ENCODE measurements at places on chromosomes 3 and 15.

GRCh38 chr3:150367757-150368156, 40.3 kb upstream of the TSC22D2 start:
- DNase-seq, result no peak

DNA sequence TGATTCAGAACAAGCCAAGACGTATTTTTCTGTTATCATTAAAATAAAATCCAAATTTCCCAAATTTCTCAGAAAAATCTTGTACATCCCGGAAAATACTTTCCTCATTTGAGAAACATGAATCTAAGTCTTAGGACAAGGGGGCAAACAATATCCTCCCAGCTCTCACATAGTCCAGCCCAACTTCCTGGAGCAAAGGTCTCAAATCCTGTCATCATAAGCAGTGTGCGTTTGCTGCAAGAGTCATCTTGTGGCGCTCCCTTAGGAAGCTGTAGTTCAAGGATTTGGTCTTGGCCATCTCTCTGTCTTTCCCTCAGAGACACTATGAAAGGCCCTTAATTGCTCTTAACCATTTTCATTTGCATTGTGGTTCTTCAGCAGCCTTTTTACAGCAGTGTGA, 57.5 kb upstream of the GSK3B start:
- DNase-seq, result no peak

- no peak for DNase-seq
Measured at GRCh38 chr3:8760091-8760490, 9.3 kb downstream of the OXTR start.

GRCh38 chr15:95615436-95615835, 715.1 kb upstream of the NR2F2 start:
- DNase-seq, result no peak

- no peak for DNase-seq
Measured at GRCh38 chr3:40437889-40438288, 19.2 kb upstream of the RPL14 start.

DNA sequence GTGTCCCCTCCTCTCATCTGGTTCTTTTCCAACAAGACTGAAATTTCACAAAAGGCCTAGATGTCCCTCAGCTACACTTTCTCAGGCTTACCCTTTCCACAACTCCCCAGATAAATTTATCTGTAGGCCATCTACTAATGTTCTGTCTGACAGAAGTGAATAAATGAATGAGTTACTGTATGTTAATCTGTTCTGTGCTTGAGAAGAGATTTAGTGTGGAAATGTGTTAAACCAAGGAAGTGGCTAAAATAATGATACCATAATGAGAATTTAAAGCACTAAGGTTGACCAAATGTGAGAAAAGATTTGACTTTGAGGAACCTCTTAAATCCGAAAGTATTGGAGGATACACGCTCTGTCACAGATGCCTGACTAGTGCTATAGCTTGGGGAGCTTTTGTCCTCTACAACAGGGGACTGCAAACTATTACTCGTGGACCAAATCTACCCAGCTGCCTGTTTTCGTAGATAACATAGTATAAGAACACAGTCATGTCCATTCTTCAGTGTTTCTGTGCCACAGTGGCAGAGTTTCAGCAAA, 74.8 kb upstream of the P2RY1 start:
- DNase-seq, result no peak

- no peak for DNase-seq
Measured at GRCh38 chr3:16382845-16383244, 117.8 kb downstream of the OXNAD1 start.

GRCh38 chr3:128006061-128007032, 45.9 kb upstream of the SEC61A1 start:
- DNase-seq, result no peak

DNA sequence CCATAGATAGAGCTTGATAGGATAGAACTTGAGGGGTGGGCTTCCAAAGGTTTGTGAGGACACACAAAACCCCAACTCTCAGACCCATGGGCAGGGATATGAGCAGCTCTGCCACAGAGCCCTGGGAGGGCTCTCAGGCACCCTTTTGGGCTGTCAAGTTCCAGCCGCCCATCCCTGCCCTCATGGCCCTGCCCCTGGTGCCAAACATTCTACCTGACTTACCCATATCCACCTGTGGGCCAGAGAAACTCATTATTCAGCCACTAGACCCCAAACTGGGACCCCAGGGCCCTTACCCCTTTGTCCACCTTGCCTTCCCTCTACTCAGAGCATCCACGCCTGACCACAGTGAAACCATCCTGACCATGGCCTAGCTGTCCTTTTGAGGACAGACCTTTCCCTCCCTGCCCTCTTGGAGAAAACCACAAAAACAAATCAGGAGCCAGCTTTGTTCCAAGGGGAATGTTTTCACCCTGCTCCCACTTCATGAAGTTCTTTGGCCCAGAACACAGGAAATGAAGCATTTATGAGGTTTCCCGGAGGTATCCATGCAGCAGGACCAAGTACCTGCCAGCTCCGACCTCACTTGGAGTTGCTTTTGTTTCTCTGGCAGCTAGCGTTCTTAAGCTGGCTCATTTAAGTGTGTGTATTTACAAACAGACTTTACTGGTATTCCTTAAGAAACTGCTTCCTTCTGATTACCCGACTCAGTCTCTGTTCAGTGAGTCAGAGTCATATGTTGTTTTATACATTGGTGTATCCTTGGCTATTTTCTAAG, 34.2 kb upstream of the GALNT15 start:
- DNase-seq, result no peak

DNA sequence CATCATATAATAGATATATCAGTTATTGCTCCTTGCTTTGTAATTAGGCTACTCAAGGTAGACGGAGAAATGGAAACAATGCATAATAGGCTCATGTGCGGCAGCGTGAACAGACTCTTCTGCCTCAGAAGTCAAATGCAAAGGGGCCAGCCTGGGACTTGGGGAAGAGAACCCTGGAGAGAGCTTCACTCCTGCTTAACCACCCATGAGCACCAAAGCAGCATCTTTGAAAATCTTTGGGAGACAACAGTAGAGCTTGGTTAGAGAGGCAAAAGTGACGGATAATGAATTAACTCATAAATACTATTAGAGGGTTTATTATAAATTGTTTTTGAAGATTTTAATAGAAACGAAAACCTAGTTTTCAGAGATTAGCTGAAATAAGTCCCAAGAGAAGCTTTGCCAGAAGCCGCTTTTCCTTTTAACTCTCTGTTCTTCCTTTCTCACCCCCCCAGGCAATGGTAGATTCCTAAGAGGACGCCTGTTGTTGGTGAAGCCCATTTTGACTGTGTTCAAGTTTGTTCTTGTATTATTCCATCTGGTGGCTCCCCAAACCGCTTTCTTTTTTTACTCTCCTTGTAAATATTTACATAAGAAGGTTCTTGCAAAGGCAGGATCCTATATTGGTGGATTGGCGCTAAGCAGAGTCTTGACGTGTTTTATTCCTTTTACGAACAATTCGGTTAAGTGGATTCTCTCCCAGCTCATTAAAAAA, 196.0 kb upstream of the TPRG1 start:
- no peak for DNase-seq

GRCh38 chr15:89648106-89649012, 6.9 kb downstream of the KIF7 start:
- DNase-seq, result no peak

GRCh38 chr3:65871305-65872141, 167.2 kb downstream of the MAGI1 start:
- no peak for DNase-seq

- DNase-seq, result peak; percentile 31
Measured at GRCh38 chr3:30554317-30554690, 52.1 kb upstream of the TGFBR2 start.

DNA sequence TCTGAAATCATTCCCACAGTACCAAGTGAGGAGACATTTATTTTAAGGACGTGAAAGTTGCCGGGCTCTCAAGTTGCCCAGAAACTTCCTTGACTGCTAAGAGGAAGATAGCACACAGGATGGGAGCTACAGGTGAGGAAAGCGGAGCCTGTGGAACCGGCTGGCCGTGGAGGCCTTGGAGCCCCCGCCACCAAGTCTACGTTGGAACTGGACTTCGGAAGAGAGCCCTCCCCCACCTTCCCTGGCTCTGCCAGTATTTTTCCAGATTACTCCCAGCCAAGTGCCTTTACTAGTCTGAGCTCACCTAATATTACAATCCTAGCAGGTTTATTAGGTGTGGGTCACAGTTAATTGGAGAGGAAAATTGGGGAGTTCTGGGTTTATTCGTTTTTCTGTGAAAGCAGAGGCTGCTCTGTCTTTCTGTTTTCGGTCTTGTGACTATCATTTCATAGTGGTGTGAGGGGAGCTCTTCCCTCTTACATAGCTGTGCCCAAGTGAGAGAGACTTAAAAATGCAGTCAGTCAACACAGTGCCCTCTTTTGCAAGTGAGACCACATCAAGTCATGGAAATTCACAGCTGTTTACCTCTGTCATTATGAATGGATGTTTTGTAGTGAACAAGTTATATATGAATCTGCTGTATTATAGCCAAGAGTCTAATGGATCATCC, 6.8 kb downstream of the BOC start:
- DNase-seq, result no peak

GRCh38 chr3:75938921-75939320, 153.6 kb upstream of the ZNF717 start:
- no peak for DNase-seq

GRCh38 chr3:71987828-71988227, 202.9 kb upstream of the PROK2 start:
- no peak for DNase-seq

GRCh38 chr15:93126148-93126547, 37.1 kb upstream of the RGMA start:
- DNase-seq, result no peak

- peak; percentile 70 for DNase-seq
Measured at GRCh38 chr15:25684521-25685431, 178.4 kb downstream of the ATP10A start.

Data from RCC 7860 (cell line).